ENCODE measurements at places on chromosomes 3 and 15. TPM values are rescaled to one million over a fixed set of nuclear protein-coding genes. Genes with fewer than 3 reads are reported as not detected.

- H3K27ac ChIP-seq = no peak overlapping the region
- H3K4me1 ChIP-seq = no peaks in the 10 kb centered on the region
- H3K4me3 ChIP-seq = no peak overlapping the region
- no peaks in the 10 kb centered on the region for H3K36me3 ChIP-seq
- H3K27me3 ChIP-seq = no peaks in the 10 kb centered on the region
Measured at GRCh38 chr3:31252216-31253185, 280.2 kb upstream of the STT3B start.

DNA sequence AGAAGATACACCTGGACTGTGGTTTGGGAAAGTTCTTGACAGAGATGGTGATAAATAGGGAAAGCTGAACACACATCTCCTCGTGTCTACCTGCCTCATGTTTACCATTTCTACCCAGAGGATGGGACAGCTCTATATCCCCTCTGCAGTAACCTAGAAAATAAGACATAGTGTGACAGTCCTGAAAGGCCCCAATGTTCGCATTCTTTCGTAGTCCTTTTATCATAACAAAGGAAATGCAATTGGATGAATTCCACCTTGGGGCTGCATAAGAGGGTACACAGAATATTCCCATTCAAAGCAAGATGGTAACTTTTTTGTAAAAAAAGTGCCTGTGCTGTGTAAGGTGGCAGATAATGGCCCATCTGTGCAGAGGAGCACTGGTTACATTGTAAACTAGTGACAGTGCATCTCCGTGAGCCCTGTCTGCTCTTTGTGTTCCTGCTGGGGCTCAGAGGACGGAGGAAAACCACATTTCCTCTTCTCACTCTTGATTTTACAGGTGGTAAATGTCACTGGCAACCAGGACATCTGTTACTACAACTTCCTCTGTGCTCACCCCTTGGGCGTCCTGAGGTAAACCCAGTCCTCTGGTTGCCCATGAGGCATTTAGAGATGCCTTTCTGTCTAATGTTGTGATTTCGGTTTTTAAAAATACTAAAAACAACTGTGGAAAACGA lies 74.3 kb downstream of the SIDT1 start:
- H3K4me1 ChIP-seq = no peaks in the 10 kb centered on the region
- H3K4me3 ChIP-seq = no peak overlapping the region
- H3K27ac ChIP-seq = no peak overlapping the region

- H3K27ac ChIP-seq = no peak overlapping the region
- H3K27me3 ChIP-seq = no peaks in the 10 kb centered on the region
- H3K4me3 ChIP-seq = no peak overlapping the region
- no peaks in the 10 kb centered on the region for H3K36me3 ChIP-seq
- DNase-seq = no peak
Measured at GRCh38 chr3:144141496-144141895, 169.9 kb downstream of the DIPK2A start.

GRCh38 chr3:182092662-182093262 lies 381.0 kb downstream of the SOX2 start:
- H3K27me3 ChIP-seq = no peaks in the 10 kb centered on the region
- H3K36me3 ChIP-seq = no peaks in the 10 kb centered on the region
- no peaks in the 10 kb centered on the region for H3K4me1 ChIP-seq
- DNase-seq = no peak
- H3K4me3 ChIP-seq = no peak overlapping the region
- no peak overlapping the region for H3K27ac ChIP-seq

DNA sequence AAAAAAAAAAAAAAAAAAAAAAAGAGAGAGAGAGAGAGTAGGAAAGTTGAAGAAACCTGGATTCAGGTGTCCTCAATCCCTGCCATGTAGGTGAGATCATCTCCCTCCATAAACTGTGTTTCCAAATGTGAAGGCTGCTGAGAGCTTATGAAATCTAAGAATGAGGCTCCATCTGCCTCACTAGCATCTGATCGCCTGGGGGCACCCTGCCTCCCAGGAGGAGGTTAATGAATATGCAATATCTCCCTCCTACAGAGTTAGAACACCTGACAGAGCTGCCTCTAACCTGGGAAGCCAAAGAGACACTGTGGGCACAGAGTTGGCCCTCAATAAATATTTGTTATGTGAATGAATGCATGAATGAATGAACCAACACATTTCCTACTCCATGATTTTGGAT lies 23.8 kb upstream of the ZNF148 start:
- H3K27ac ChIP-seq = no peak overlapping the region
- H3K4me3 ChIP-seq = no peak overlapping the region
- no peaks in the 10 kb centered on the region for H3K36me3 ChIP-seq
- no peak for DNase-seq
- H3K27me3 ChIP-seq = peaks cover 13% of the 10 kb centered on the region
- H3K4me1 ChIP-seq = no peaks in the 10 kb centered on the region

DNA sequence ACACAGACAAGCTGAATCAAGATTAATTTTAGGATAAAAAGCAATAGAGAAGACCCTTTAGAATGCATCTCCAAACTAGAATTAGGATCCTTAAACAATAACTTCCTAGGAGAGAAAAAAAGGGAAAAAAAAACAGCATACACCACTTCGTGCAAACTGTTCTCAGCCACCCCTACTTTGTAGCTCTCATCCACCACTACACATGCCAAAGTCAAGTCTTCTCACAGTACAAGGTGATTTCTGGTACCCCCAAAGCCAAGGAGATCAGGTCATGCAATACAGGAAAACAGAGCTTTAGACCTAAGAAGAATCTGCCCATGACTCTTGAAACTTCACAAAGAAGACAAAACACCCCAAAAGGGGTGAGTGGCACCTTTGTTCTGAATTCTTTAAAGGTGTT lies 166.9 kb downstream of the SUCNR1 start:
- H3K4me3 ChIP-seq = no peak overlapping the region
- no peak overlapping the region for H3K27ac ChIP-seq
- H3K36me3 ChIP-seq = no peaks in the 10 kb centered on the region
- no peaks in the 10 kb centered on the region for H3K27me3 ChIP-seq

DNA sequence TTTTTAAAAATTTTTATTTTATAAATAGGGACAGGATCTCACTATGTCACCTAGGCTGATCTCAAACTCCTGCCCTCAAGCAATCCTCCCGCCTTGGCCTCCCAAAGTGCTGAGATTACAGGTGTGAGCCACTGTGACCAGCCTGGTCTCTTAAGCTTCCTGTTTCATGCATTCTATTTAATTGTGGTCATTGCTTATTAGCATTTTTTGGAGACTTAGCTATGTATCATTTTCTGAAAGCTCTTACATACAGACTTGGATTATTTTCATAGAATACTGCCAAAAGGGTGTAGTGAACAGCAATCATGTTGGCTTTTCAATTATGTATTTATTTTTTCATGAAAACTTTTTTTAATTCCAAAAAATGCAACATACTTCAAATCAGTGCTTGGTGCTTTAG lies 51.5 kb upstream of the DCUN1D1 start:
- no peak overlapping the region for H3K27ac ChIP-seq
- peaks cover 5% of the 10 kb centered on the region for H3K36me3 ChIP-seq
- DNase-seq = no peak
- no peaks in the 10 kb centered on the region for H3K4me1 ChIP-seq
- no peak overlapping the region for H3K4me3 ChIP-seq

GRCh38 chr15:99578809-99579208 lies 13.0 kb downstream of the MEF2A start:
- no peak for DNase-seq
- H3K4me1 ChIP-seq = no peaks in the 10 kb centered on the region
- no peak overlapping the region for H3K4me3 ChIP-seq

DNA sequence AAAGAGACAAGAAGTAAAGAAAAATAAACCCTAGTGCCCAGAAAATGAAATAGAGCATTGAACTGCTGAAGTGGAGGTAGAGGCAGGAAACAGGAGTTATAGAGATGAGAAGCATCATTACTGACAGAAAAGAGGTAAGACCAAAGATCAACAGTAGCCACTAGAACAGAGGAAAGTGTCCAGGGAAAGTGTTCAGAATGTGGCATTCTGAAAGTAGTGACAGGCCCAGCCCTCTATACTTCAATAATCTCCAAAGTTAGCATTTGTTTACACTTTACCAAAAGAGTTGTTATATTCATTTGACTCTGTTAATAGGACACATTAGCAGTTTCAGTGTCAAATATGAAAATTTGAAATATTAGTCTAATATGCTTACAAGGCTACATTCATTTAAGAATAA lies 727.1 kb upstream of the NECTIN3 start:
- H3K4me3 ChIP-seq = no peak overlapping the region
- H3K36me3 ChIP-seq = no peaks in the 10 kb centered on the region
- H3K4me1 ChIP-seq = peaks cover 21% of the 10 kb centered on the region
- DNase-seq = no peak

DNA sequence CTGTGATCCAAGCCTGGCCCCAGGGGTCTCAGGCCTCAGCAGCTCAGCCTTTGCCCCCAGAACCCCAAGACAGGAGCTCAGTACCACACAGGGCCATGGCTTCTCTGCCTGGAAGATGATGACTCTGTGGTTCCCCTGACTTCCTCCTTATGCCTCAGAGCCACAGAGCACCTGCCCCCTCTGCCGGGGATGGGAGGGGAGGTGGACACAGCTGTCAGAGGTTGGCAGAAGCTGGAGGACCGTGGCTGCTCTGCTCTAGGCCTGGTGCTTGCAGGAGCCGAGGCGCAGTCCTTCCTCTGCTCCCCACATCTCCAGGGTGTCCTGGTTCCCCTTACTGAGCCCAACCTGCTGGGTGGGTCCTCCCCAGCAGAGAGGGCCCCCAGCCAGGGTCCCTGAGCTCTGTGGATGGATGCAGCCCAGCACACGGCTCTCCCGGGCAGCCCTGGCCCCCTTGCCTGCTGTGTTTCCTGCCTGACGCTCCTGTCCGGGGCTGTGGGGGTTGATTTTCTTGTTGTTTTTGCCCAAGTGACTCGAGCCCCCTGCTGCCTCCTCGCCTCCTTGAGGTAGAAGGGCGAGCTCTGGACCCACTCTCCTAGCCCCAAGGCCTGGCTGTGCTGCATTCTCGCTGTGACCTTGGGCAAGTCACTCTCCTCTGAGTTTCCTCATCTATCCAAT lies 36.6 kb downstream of the PSTPIP1 start:
- H3K4me3 ChIP-seq = no peak overlapping the region
- H3K27ac ChIP-seq = no peak overlapping the region
- H3K4me1 ChIP-seq = peaks cover 3% of the 10 kb centered on the region
- H3K27me3 ChIP-seq = no peaks in the 10 kb centered on the region
- no peaks in the 10 kb centered on the region for H3K36me3 ChIP-seq

- no peak overlapping the region for H3K4me3 ChIP-seq
- H3K27ac ChIP-seq = no peak overlapping the region
- H3K4me1 ChIP-seq = no peaks in the 10 kb centered on the region
- peaks cover 11% of the 10 kb centered on the region for H3K27me3 ChIP-seq
- peak; percentile 24 for DNase-seq
Measured at GRCh38 chr3:46619845-46620778, 7.8 kb downstream of the FAM240A start.

GRCh38 chr3:171804618-171805389 lies 5.5 kb downstream of the PLD1 start:
- peaks cover 74% of the 10 kb centered on the region for H3K4me1 ChIP-seq
- DNase-seq = peak; percentile 95
- peak overlapping the region; percentile 97 for H3K27ac ChIP-seq
- no peaks in the 10 kb centered on the region for H3K36me3 ChIP-seq

- H3K4me1 ChIP-seq = no peaks in the 10 kb centered on the region
- DNase-seq = no peak
- no peak overlapping the region for H3K4me3 ChIP-seq
Measured at GRCh38 chr3:61158667-61159066, 92.6 kb downstream of the FHIT start.

DNA sequence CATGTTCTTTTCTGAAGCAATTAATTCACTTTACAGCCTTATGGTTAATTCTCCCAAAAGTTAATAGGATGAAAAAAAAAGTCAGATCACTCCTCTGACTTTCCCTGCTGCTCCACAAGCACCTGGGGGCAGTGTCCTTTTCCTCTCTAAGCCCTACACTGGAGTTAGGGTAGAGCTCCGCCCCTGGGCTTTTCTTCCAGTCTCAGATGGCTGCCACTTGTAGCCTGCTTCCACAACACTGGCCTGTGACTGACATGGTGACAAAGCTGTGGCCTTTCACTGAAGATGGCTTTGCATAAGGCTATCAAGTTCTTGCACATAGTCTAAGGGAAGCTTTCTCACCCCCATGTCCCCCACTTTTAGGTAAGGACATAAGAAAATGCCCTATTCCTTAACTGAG lies 1.3 kb upstream of the MON1A start:
- no peaks in the 10 kb centered on the region for H3K36me3 ChIP-seq
- peaks cover 2% of the 10 kb centered on the region for H3K4me1 ChIP-seq
- no peaks in the 10 kb centered on the region for H3K27me3 ChIP-seq
- no peak for DNase-seq

DNA sequence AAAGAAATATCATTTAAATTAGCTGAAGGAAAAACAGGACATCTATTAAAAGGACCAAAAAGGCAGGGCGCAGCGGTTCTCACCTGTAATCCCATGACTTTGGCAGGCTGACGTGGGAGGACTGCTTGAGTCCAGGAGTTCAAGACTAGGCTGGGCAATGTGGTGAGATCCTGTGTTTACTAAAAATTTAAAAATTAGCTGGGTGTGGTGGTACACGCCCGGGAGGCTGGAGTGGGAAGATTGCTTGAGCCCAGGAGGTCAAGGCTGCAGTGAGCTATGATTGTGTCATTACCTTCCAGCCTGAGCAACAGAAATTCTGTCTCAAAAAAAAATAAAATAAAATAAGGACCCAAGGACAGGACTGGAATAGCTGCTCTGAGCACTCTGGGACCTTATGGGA lies 16.2 kb upstream of the HERC1 start:
- no peaks in the 10 kb centered on the region for H3K36me3 ChIP-seq
- no peaks in the 10 kb centered on the region for H3K4me1 ChIP-seq
- H3K4me3 ChIP-seq = no peak overlapping the region
- no peak for DNase-seq
- no peak overlapping the region for H3K27ac ChIP-seq
- H3K27me3 ChIP-seq = no peaks in the 10 kb centered on the region

DNA sequence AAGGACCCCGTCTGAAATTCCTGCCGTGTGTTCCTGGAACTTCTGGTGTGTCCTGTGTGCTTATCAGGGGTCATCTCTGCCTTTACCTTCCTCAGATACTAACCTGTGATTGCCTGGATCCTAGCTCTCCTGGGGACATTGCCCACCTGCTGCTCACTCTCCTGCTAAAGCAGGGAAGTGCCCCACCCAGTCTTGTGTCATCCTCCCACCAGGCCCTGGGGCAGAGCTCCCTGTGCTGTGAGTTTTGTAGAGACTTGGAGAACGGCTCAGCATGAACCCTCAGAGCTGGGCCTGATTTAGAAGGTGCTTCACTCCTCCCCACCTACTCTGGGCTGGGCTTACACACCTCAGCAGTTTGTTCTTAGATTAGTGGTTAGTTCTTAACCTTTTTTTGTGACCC lies 3.8 kb upstream of the TMEM44 start:
- peaks cover 5% of the 10 kb centered on the region for H3K36me3 ChIP-seq
- no peak for DNase-seq
- H3K27me3 ChIP-seq = no peaks in the 10 kb centered on the region
- H3K4me1 ChIP-seq = peaks cover 44% of the 10 kb centered on the region
- no peak overlapping the region for H3K27ac ChIP-seq

EXD1 gene
- total RNA-seq = not detected

SCN11A gene
- not detected for total RNA-seq

RYR3 gene
- not detected for total RNA-seq

RARRES1 gene
- 1.8 TPM for total RNA-seq

GPR27 gene
- not detected for total RNA-seq

PRKAR2A gene
- 62.8 TPM for total RNA-seq

SPATA12 gene
- total RNA-seq = 0.14 TPM

SLC51B gene
- total RNA-seq = not detected

TGM4 gene
- total RNA-seq = 0.24 TPM

CLRN1 gene
- not detected for total RNA-seq

RASGRP1 gene
- 0.38 TPM for total RNA-seq

MESP1 gene
- total RNA-seq = 1.7 TPM

All from endothelial cell of umbilical vein (primary cell).